Stomach (tissue), 19 donors: ENCODE measurements at places on chromosomes 5 and 9. TPM values are rescaled to one million over a fixed set of nuclear protein-coding genes. Genes with fewer than 3 reads are reported as not detected.

ACOT12 gene
- not detected for total RNA-seq

ANKRD55 gene
- total RNA-seq, result not detected

DNA sequence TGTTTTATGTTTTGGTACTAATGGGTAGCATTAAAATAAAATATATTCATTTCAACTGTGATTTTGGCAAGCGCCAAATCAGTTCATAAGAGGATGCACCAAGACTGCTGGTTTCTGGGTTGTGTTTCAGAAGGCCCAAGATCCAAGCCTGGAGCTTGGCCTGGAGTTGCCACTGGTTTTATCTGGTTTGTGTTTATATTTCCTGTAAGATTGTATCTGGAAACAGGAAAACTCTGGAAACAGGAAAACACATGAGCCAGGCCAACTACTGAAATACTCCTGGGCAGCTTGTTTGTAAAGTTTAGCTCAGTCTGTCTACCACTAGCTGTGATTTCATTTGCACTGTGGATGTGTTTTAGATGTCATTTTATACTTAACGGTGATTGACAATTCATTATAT is 5.5 kb downstream of the FSTL4 start:
- DNase-seq, result no peak

DNA sequence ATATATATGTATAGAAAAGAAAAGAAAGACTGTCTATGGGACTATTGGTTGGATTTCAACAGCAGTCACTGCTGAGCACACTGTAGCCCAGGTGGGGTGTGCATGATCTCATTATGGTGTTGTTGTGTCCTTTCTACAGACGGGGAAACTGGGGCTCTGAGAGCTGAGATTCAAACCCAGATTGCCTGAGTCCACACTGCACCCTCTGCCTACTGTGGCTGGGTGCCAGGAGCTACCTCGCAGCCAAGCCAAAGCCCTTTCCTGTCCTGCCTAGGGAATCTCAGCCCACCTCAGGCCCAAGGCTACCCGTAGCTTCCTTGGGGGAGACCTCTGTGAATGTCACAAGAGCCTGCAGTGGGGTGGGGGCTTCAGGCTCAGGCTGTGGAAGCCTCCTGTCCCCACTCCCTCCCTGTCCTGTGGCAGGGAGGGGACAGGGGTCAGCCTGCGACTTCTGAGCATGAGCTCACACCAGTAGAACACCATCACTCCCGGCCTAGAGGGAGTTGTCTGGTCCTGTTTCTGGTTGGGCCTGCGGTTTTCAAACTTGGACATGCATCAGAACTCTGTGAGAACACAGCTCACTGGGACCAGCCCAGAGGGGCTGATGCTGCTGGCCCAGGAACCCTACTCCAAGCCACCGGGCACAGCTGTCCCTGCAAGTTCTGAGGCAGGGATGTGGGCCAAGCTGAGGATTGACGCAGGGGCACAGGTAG is 7.9 kb upstream of the NINJ1 start:
- DNase-seq, result no peak
